NCI-H345 (cell line): ENCODE measurements at places on chromosomes 2 and 18.

GRCh38 chr2:3604207-3604877 is 9.4 kb downstream of the COLEC11 start:
- no peak for DNase-seq

- no peak for DNase-seq
Measured at GRCh38 chr2:19575641-19576040, 217.2 kb upstream of the OSR1 start.

- no peak for DNase-seq
Measured at GRCh38 chr18:79744625-79745024, 53.1 kb upstream of the KCNG2 start.

DNA sequence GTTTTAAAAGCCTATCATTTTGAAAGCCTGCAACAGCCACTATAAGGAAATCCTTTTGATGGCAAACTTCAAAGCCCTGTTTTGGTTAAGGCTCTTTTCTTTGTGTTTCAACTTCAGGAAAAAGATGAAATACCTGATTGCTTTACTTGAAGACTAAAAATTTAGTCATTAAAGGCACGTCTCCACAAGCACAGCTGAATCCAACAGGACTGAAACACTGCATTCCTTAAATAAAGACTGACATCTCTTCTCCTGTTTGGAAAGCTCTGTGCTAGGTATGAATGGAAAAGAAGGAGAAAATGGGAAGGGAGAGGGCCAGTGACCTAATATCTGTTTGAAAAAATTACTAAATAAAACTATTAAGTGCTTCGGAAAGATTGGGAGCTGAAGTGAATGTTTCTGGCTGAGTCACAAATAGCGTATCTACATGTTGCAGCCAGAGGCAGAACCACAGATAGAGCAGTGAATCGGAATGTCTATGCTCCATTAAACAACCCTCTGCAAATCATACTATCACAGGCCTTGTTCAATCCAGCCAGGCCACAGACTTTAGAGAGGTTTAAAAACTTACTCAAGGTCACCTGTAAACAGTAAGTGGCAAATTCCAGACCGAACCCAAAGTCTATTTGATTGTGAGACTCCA is 21.1 kb upstream of the RALBP1 start:
- no peak for DNase-seq

GRCh38 chr2:226227341-226227740 is 572.3 kb downstream of the IRS1 start:
- DNase-seq: no peak

DNA sequence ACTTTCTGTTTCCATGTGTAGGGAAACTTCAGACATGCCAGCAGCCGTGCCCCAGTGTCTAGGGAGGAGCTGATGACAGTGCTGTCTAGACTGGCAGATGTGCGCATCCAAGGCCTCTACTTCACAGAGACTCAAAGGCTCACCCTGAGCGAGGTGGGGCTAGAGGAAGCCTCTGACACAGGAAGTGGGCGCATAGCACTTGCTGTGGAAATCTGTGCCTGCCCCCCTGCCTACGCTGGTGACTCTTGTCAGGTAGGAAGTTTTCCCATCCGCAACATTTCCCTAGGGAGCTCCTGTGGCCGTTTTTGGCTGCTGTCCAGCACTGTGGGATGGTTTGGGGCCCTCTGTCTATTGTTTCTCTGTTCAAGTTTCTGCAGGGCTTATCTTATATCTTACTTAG is 143.1 kb upstream of the TTC39C start:
- peak; percentile 80 for DNase-seq

DNA sequence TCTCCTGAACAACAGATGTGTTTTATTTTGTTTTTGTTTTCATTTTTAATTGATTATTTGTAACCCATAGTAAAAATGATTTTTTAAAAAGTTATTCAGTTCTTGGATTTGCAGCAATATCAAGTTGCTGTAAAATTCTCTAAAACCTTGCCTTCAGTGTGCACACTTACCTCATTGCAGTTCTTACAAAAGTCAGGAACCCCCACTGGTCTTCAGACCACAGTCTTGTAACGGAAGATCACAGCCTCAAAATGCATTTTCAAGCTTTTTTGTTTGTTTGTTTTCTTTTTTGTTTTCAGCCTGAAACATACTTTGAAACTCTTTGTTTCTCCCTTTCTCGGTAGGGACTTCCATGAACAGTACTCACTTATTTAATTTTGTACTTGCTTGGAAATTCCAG is 1012.8 kb upstream of the GYPC start:
- DNase-seq: no peak

DNA sequence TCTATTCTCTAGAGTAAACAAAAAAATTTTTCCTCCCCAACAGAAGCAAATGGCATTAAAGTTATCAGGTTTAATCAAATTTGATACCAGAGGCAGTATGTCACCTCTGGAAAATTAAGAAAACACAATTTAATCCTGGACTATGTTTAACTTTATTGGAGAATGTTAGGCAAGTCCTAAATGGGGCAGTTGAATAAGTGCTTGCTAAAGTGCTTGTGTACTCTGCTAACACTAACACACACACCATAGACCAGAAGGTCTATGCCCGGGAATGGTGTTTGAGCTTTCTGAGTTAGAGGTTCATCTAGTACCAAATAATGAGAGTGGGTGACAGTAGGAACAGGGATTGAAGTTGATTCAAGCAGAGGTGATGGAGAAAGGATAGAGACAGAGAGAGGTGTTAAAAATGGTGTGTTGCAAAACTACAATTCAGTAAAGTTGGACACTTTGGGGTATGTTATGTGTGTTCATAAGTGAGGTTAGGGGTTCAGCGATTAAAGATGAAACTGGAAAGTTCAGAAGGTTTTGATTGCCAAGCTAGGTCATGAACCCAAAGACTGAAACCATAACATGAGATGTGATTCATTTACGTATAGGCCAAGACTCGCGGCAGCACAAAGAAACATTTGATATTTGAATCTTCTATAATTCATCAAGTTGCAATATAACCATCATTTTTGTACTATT is 40.5 kb upstream of the PEX13 start:
- no peak for DNase-seq

DNA sequence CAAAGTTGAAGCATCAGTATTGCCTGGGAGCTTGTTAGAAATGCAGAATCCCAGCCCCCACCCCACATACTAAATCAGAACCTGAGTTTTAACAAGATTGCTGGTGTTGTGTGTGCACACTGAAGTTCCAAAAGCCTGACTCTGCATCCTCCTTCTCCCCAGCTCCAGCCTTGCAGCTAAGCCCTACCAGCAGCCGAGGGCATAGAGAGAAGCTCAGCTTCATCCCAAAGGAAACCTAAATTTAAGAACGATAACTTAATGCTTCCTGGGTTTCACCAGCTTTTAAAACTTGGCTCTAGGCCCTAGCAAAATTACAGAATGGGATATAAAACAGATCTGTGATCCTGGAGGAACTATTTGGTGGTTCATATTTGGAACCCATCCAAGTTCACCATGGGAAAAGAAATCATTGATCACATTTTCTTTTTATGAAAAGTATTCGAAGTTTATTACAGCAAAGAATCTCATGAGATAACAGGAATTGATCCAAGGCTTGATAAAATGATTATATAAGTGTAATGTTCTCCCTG is 11.1 kb downstream of the SMYD1 start:
- DNase-seq: no peak

- DNase-seq: no peak
Measured at GRCh38 chr2:190530248-190530900, 4.1 kb downstream of the NEMP2 start.

- DNase-seq: no peak
Measured at GRCh38 chr2:156394033-156394741, 42.0 kb upstream of the GPD2 start.

DNA sequence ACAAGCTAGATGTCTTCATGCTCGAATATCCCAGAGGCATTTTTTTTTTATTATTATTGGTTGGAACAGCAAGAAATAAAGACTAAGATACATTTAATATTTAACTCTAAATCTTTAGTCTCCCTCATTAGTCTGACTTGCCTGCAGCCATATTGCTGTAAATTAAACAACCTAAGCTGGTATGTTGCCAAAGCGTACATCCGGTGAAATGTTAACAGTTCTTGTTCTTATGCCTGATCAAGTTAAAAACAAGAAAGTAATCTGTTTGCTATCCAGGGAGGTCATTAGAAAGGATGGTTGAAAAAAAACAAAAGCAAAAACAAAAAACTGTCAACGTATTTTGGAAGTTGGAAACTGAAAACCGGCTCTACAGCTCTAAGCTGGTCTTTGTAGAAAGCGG is 125.9 kb upstream of the NABP1 start:
- peak; percentile 51 for DNase-seq

DNA sequence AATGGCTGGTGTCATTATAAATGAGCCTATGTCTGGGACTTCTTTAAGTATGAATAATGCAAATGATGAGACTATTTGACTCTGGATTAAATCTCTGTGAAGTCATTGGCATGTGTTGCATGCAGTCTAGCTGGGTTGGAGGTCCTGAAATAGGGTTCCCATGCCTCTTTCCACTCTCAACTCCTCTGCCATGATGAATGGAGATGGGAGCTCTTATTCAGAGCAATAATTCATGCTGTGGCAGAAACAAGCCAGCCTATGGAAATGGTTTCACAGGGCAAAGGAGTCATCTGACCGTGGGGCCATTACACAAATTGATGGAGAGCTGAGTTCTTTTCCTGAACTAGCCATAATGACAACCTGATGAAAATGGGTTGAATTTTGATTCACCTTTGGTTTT is 15.5 kb upstream of the CCDC195 start:
- no peak for DNase-seq

GRCh38 chr18:31774477-31774785 is 13.8 kb upstream of the SLC25A52 start:
- no peak for DNase-seq

- no peak for DNase-seq
Measured at GRCh38 chr2:75602724-75603342, 42.1 kb upstream of the EVA1A start.

GRCh38 chr2:60830991-60831390 is 50.4 kb upstream of the REL start:
- no peak for DNase-seq

DNA sequence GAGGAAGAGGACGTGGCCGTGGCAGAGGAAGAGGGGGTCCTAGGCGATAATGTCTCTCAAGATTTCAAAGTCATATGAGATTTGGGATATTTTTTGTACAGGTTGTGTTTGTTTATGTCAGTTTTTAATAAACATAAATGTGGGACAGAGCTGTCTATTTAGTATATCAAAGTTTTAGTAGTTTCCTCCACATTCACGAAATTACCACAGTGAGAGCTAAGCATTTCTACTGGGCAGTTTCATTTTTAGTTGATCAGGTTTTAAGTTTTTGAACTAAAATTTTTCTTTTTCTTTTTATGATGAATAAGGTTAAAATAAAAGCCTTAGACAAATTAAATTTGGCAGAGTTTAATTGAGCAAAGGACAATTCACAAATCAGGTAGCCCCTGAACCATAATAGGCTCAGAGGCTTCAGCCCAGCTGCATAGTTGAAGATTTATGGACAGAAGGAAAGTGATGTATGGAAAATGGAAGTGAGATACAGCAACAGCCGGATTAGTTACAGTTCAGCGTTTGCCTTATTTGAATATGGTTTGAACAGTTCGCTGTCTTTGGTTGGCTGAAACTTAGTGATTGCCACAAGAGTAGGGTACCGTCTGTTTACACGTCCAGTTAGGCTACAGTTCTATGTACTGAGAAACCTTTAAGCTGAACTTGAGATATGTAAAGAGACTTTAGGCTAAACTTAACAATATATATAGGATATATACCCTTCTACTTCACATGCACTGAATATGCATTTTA is 17.1 kb downstream of the SNRPD1 start:
- no peak for DNase-seq

GRCh38 chr2:227597998-227598397 is 695 bp upstream of the SCYGR2 start:
- DNase-seq: no peak

DNA sequence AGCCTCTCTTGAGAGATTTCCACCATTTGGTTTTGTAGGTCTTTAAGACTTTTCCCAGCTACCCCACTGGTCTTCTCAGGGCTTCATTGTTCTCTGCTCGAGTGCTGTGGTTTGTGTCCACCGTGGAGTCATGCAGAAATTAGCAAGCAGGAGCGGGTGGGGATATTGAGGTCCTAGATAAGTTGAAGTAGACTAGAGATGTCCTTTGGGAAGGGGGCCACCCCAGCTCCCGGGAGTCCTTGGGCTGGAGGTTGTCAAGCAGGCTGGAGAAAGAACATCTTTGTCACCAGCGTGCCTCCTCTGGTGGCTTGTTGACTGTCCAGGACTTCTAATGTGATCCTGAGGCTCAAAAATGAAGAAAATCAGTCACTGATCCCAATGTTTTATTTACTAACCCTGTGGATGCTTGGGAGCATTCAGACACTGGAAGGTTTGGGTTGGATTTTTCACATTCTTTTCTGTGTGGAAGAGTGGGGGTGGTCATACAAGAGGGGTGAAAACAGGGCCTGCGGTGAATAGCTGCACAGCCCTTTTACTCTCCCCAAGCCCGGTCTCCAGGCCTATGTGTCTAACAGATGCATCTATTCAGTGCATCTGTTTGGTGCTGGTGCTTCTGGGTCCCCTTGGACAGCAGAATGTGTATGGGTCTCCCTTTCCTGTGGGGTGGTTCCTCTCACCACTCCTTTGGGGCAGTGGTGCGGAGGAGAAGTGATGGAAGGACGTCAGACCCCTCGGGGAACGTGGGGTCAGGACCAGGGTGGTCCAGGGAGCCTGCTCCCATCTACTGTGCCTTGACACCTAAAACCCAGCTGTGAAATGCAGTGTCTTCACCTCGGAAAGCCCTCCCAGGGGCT is 208.1 kb downstream of the KLHL29 start:
- DNase-seq: no peak

- no peak for DNase-seq
Measured at GRCh38 chr2:9165625-9166024, 41.0 kb upstream of the ASAP2 start.

GRCh38 chr2:17863539-17863938 is 14.9 kb upstream of the KCNS3 start:
- DNase-seq: no peak

GRCh38 chr2:33250417-33251029 is 225.9 kb upstream of the RASGRP3 start:
- DNase-seq: no peak

DNA sequence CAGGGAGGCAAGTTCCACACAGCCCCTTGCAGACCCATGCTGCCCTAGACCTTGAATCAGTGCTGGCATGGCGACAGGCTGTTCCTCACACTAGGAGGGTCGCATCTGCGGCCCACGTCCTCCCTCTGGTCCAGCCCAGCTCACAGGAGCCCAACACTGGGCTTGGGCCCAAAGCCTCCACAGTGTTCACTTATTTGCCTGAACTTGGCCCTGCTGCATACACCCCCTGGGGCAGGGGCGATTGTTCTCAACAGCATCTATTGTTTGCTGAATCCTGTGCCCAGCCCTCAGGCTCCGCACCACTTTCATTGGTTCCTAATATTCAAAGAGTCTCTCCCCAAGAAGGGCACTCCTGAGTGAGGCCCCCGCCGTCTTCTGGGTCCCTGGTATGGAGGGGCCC is 90.7 kb downstream of the ZBTB7C start:
- DNase-seq: peak; percentile 76
